ENCODE measurements at places on chromosomes 5 and 9. TPM values are rescaled to one million over a fixed set of nuclear protein-coding genes. Genes with fewer than 3 reads are reported as not detected.

PHF2 gene
- polyA plus RNA-seq = 43.3 TPM

SH3RF2 gene
- polyA plus RNA-seq = 4.8 TPM

PCDHA5 gene
- polyA plus RNA-seq = not detected

SMIM33 gene
- not detected for polyA plus RNA-seq

CDC25C gene
- polyA plus RNA-seq = 7.1 TPM

SPATA31C1 gene
- polyA plus RNA-seq = 0.84 TPM

ACTBL2 gene
- not detected for polyA plus RNA-seq

GRCh38 chr5:159089675-159090074 is 10.0 kb downstream of the EBF1 start:
- no peak for DNase-seq

DNA sequence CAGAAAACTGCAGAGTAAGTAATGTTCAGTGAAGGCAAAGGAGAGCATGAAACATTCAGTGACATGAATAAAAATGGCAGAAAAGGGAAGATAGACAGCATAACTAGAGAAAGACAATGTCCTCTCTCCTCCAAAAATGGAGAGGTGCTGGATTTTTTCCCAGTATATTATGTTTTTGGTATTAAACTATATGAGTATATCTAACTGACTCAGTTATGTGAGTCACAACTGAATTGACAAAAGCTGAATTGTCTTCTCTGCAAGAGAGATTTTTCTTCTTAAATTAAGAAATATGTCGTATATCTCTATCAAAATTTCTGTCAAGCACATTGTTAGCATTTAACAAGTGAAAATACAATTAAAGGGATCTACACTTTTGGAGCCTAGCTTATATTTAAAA is 375.1 kb downstream of the CHSY3 start:
- DNase-seq = no peak

GRCh38 chr9:76366275-76366674 is 28.0 kb downstream of the RFK start:
- DNase-seq = no peak

DNA sequence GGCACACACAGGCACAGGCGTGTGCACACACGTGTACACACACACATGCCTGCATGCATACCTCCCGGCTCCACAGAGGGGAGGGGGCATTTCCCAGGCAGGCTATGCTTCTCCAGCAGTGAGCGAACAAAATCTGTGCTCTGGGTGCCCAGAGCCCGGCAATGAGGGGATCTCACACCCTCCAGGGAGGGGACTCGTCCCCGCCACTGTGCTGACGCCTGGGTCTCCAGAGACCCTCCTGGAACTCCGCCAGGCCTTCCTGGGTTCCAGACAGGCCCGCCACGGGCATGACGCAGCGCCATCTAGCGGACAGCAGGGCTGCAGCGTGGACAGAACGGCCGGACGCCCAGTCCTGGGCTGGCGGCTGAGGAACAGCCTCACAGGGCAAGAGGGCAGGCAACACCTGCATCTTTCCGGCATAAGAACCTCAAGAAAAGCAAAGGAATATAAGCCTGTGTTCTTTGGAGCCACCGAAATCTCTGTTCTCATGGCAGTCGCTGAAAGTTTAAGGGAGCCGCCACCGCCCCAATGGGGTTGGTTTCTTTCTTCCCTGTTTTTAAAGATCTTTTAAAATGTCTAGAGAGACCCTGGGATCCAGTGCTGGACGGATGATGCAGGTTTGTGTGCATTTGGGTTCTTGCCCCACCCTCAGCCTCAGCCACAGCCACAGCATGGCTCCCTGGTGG is 135.6 kb upstream of the PPP1R26 start:
- no peak for DNase-seq

DNA sequence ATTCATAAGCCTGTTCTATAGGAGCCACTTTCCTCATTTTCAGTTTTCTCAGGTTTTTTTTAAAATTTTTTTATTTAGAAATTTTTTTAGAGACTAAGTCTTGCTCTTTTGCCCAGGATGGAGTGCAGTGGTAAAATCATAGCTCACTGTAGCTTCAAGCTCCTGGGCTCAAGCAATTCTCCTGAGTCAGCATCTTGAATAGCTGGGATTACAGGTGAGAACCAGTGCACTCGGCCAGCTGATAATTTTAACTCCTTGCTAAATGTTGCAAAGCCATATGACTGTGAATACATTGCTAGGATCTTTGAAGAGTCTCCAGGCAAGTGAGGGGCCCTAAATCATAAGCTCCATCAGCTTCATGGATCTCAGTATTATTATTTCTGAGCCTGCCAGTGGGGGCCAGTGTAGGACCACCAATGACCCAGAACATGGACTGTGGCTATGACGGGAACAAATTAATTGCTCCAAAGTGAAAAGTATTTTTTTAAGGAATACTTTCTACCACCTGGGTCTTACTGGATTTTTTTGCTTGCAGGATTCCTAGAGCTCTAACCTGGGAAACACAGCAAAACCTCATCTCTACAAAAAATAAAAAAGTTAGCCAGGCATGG is 5.7 kb upstream of the GAPVD1 start:
- DNase-seq = no peak

DNA sequence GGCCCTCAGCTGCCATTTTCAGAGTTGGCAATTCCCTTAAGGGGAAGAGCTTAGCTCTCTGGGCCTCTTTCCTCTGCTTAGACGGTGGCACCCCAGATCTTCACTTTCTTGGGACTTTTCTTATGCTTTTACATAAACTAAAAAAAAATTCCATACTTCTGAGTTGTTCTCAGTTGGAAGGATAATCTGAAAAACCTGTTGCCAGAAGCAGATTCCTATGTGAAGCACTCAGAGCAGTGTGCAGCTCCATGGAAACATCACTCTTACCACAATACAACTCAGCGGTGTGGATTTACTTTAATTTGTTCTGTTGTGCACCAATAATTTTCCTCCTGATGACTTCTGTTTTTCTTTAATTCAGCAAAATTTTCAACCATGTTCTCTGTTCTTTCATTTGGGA is 44.1 kb upstream of the MROH2B start:
- DNase-seq = no peak

- no peak for DNase-seq
These were observed 119.6 kb downstream of the SEMA6A start for GRCh38 chr5:116455061-116455460.

GRCh38 chr5:122723606-122724352 is 51.1 kb upstream of the SNX2 start:
- DNase-seq = no peak

GRCh38 chr9:132846109-132846917 is 31.8 kb downstream of the AK8 start:
- DNase-seq = no peak

- no peak for DNase-seq
These were observed 71.5 kb downstream of the SEMA5A start for GRCh38 chr5:9474219-9475002.

DNA sequence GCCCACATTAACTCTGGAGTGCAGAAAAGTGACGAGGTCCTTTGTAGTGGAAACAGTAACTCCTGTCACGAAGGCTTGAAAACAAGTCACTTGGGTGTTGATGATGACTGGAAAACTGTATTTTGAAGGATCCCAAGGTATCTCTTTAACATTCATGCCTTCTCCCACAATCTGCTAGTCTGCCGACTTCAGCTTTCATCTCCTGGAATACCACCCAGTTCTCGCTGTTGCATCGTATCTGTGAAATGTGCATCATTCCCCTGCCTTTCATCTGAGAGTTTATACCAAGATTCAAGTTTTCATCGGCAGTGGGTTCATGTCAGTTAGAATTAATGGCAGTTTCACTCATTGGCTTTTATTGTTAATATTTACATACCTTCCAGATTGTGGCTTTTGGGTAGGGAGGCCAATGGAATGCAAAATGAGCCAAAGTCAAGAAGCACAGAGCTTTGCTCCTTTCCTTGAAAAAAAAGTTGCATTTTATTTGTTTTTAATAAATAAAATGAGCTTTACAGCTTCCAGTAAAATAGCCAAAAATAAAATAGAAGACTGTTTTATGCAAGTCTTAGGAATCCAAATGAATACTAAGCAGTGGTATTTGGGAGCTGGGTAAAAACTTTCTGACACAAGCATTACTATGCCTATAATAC is 575.2 kb upstream of the WWC1 start:
- DNase-seq = no peak

GRCh38 chr5:178637356-178638074 is 10.7 kb upstream of the CLK4 start:
- no peak for DNase-seq

DNA sequence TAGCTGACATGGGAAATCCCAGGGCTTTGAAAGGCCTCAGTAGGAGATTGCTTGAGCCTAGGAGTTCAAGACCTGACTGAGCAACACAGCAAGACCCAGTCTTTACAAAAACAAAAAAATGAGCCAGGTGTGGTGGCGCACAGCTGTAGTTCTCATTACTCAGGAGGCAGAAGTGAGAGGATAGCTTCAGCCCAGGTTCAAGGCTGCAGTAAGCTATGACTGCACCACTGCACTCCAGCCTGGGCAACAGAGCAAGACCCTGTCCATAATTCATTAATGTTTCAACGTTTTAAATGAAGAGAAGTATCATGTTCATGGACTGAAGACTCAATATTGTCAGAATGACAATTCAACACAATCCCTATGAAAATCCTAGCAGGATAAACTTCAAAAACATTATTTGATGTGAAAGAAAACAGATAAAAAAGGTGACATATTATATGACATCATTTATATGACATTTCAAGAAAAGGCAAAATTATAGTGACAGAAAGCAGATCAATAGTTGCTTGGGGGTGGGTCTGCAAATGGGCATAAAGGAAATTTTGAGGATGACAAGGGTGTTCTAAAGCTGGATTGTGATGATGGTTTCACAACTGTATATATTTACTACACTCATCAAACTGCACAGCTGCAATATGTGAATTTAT is 3.7 kb downstream of the KIF3A start:
- DNase-seq = no peak

DNA sequence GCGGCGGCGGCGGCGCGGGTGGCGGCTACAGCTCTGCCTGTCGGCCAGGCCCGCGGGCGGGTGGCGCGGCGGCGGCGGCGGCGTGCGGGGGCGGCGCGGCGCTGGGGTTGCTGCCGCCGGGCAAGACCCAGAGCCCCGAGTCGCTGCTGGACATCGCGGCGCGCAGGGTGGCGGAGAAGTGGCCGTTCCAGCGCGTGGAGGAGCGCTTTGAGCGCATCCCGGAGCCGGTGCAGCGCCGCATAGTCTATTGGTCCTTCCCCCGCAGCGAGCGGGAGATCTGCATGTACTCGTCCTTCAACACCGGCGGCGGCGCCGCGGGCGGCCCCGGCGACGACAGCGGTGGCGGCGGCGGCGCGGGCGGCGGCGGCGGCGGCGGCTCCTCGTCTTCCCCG is 296 bp downstream of the ZSWIM6 start:
- no peak for DNase-seq

DNA sequence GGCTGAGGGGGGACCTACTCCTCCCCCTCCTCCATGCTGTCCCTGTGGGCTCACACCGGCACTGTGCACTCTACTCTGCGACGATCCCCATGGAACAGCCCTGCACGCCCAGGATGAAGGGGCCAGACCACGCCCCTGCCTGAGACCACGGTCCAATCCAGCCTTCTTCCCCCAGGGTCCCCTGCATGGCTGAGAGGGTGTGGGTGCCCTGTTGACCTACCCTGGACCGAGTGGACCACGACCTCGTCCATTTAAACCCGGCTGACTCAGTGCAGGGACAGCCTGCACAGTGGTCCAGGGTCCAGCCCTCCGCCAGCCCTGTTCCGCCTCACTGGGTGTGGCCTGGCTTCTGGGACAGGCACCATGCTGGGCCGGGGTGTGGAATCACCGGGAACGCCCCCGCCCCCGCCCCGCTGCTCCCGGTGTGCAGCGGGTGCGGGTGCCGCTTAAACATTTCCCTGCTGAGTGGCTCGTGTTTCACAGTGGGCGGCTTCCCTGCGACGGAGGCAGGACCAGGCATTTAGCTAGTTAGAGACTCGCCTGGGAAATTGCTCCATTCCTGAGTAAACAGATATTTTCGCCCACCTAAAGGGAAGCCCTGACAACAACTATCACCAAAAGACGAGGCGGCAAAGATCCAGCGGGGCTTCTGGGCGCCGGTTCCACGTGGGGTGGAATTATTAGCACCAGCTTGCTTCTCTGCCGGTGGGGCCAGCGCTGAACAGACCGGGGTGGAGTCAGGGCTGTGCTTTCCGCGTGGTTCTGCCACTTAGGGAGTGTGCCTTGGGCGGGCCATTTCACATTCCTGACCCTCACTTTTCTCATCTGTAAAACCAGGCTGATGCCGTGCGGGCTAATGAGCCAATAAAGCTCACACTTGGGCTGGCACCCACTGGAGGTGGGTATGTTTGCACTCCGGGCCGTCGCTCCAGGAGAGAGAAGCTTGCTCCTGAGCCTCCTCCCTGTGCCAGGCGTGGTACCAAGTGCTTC is 22.6 kb downstream of the DBH start:
- no peak for DNase-seq

Data from right renal pelvis (tissue), 4 donors.